ENCODE measurements at places on chromosomes 4 and X.
A peak's percentile ranks its signal among the peaks of the same experiment; 100 is the strongest.

- DNase-seq, result no peak
Measured at GRCh38 chr4:185276036-185276435, 66.6 kb downstream of the SNX25 start.

GRCh38 chr4:39522068-39522467, 5.2 kb downstream of the UGDH start:
- DNase-seq, result no peak

GRCh38 chr4:109302361-109303139, at the start of gene COL25A1:
COL25A1 (minus strand) TSS chr4:109302658.
- DNase-seq, result peak; percentile 97

DNA sequence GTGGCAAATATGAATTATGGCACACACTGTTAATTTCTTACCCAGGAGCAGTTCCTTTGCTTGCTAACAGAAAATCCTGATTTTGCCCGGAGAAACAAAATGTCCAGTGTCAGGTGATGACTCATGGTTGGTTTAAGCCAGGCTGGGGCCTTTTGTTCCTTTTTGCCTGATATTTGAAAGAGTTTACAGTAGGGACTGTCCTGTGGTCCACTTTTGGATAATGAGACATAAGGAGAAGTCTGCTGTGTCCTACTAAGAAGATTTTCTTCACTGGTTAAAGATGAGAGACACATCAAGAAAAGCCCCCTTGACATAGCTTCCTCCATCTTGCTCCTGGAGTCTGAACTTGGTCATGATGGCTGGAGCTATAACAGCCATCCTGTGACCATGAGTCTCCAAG, 12.1 kb upstream of the DRD5 start:
- no peak for DNase-seq

DNA sequence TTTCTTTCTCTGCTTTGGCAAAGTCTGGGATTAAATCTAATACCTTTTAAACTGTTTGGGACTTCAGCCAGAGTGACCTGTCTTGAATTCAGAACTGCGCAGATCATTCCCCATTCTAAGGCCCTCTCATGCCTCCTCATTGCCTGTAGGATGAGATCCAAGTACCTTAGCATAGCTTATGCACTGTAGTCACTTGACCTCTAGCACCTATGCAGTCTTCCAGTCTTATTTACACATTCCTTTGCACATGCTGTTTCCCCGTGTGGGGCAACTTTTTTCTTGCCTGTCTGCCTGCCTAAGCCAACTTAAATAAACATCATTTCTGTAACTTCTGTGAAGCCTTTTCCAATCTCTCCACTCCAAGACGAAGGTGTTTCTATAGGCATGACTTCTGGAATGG, 68.4 kb downstream of the AR start:
- no peak for DNase-seq

- DNase-seq, result no peak
Measured at GRCh38 chrX:10507876-10508275, 112.5 kb downstream of the MID1 start.

GRCh38 chrX:12089740-12090139, 48.5 kb upstream of the FRMPD4 start:
- no peak for DNase-seq

- DNase-seq, result no peak
Measured at GRCh38 chr4:39881789-39882188, 95.9 kb downstream of the PDS5A start.

DNA sequence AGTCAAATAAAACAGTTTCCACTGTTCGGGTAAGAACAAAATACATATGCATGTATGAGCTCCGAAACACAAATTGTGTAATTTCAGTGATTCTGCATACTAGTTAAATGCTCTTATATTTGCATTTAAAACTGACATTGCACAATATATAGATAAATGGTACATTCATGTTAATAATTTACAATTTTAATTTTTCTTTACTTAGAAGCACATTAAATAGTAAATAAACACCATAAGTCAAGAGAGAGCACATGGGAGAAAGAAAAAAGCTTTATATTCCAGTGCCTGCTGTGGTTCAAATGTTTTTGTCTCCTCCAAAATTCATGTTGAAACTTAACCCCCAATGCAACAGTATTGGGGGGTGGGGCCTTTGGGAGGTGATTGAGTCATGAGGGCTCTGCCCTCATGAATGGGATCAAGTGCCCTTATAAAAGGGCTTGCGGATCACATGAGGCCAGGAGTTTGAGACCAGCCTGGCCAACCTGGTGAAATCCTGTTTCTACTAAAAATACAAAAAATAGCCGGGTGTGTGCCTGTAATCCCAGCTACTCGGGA, 322.9 kb downstream of the BCOR start:
- DNase-seq, result no peak

- DNase-seq, result no peak
Measured at GRCh38 chr4:161577579-161578301, 586.1 kb downstream of the FSTL5 start.

- DNase-seq, result peak; percentile 72
Measured at GRCh38 chr4:26861434-26862186, 969 bp downstream of the STIM2 start.

DNA sequence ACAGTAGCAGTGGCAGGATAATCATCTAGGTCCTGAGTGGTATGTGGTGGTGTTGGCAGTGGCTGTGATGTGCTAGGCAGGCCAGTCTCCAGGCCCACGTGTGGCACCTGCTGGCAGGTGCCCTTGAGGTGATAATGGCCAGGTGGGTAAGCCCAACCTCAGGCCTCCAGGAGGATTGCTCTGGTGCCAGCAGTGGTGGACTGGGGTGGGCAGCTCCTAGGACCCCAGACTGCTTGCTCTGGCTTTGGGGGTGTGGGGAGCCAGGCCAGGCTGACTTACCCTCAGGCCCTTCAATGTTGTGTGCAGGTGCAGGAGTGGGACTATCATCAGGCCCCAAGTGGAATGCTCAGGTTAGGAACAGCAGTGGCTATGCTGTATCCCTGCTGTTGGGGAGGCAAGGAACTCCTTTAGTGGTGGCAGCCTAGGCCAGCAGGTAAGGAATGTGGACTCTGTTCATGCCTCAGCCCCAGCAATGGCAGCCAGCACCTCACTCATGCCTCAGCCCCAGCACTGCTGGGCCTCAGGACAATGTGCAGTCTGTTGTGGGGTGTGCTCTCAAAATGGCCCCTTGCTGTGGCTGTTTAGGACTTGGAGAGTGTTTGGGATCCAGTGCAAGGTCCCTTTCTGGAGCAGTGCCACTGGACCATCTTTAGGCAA, 24.3 kb downstream of the SERPINA7 start:
- DNase-seq, result no peak

GRCh38 chrX:118231464-118231863, 114.4 kb upstream of the WDR44 start:
- no peak for DNase-seq

DNA sequence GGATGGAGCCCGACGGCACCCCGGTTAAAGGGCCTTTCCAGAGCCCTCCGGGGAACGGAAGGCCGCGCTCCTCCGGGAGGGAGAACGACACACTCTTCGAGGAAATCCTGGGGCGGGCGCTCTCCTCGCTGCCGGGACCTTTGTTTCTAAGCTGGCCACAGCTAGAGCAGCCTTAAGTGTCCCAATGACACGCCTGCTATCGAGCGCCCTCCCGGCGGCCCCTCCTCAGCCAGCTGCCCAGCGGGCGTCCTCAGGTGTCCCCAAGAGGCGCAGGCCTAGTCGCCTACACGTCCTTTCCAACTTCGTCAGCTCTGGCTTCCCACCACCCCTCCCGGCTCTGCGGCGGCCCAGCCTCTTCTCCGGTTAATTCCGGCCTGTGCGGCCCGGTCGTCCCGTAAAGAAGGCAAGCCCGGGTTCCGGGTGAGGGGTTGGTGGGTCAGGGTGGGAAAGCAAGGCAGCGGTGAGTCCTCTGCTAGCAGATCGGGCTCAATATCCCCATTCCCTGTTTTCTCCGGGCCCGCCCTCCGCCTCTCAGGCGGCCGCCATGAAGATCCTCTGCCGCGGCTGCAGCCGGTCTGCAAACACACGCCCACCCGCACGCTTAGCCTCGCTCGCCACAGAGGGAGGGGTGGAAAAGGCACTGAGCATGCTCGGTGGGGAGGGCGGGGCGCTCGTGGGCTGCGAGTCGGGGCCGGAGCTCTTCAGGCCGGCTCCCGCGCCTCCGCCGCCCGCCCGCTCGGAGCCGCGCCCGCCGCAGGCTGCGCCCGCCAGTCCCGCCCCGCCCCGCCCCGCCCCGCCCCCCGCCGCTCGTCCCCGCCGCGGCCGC, at the start of gene RAP1GDS1:
RAP1GDS1 (plus strand) TSS at position 806 of the 826 bp plus-strand sequence. CDS start 182 bp downstream, outside the sequence.
- peak; percentile 100 for DNase-seq

GRCh38 chr4:118948545-118949144, 60.0 kb downstream of the SYNPO2 start:
- DNase-seq, result no peak

DNA sequence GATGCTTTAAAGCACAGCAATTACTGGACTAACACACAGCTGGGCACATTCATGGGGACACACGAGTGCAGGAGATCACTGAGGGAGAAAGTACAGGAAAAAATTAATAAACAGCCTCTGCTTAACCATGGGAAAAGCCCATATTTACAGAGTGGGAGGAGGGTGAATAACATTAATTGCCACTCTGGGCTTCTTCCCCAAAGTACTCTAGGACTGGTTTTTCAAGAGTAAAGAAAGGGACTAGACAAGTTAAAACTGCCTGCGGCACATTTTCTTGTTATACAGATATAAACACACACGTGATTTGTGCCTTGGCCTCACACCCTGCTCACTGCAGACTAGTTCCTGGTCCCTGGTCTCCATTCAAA, 179.7 kb upstream of the TET2 start:
- no peak for DNase-seq

DNA sequence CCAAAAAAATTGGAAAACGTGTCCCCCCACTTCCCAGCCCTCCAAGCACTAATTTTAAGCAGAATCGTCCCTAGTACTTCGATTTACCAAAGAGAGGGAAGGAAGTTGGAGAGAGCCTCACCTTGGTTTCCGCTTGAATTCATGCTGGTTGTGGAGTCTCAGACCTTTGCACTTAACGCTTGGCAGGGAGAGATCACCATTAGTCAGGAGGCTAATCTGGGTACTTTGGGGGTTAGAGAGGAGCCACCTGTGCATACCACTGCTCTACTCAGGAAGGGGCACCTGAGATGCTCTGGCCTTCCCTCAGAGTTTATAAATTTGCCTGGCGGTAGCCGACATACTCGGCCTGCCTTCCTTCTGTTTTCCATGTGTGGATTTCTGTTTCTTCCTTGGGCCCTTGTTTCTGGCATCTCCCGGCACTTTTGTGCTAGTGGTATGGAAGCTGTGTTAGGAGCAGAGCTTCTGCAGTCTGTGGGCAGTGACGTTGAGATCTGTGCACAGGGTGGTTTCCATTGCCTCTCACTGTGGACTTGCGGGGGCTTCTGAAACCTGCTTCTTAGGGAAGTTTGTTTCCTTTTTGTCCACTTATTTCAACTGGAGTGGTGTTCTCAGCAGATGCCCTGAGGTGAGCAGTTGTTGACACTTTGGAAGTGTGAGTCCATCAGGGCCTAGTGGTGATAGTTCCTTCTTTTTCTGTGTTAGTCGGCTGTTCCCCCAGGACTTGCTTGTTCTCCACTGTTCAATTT, 104.2 kb downstream of the TMEM131L start:
- no peak for DNase-seq

DNA sequence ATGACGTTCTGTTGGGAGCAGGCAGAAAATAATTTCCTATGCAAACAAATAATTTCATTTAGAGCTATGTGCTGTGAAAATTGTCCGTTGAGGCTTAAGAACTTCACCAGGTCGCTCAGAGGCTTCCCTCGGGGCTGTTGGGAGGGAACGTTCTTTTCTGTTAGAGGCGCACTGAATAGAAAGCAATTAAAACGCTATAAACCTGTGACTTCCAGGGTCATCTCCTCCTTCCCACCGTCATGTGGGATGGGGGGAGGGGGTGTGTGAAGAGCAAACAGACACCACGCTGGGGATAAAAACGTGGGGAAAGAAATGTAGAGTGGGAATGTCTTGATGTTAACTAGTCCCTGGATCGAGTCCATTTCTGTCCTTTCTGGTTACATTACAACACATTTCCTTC, 35.2 kb upstream of the ZNF518B start:
- DNase-seq, result no peak

DNA sequence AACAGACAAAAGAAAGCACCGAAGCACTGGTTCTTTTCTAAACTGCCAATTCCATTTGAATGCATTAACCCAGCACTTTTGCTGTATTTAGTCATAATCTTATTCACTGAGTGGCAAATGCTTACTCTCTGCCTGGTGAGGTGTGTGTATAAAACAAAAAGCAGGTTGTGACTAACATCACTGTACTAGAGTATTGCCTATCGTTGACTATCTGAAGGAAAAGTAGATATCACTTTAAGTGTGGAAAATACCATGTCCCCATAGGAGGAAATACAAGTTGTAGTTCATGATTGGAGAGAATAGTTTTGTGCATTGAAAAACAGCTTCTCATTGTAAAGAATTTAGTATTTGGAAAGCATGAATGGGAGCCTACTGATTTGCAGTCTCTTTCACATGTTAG, 2.7 kb downstream of the PDLIM5 start:
- no peak for DNase-seq

GRCh38 chr4:19224820-19225219, 1026.9 kb upstream of the SLIT2 start:
- no peak for DNase-seq
